Urinary bladder (tissue), 4 donors: ENCODE measurements at places on chromosomes 6 and 20. TPM values are rescaled to one million over a fixed set of nuclear protein-coding genes. Genes with fewer than 3 reads are reported as not detected.

Gene ORC3
- total RNA-seq, result 56.9 TPM

Gene TRIM15
- not detected for total RNA-seq

Gene LY6G5C
- total RNA-seq, result 0.37 TPM

Gene KHDC1L
- total RNA-seq, result not detected

Gene NR2E1
- total RNA-seq, result not detected

Gene SIRPB1
- 0.26 TPM for total RNA-seq
